HEK293T (cell line): ENCODE measurements at places on chromosomes 5 and 9.

GRCh38 chr5:160470437-160471361, 49.0 kb downstream of the PTTG1 start:
- DNase-seq = no peak

GRCh38 chr5:14373685-14374084, 207.9 kb upstream of the OTULINL start:
- no peak for DNase-seq

- DNase-seq = no peak
Measured at GRCh38 chr9:116504893-116505480, 182.1 kb upstream of the TRIM32 start.

GRCh38 chr5:10988622-10989021, 227.6 kb upstream of the DAP start:
- no peak for DNase-seq

- DNase-seq = no peak
Measured at GRCh38 chr5:179192185-179192890, 132.2 kb downstream of the ZNF354C start.

- no peak for DNase-seq
Measured at GRCh38 chr5:9466697-9467096, 79.2 kb downstream of the SEMA5A start.

DNA sequence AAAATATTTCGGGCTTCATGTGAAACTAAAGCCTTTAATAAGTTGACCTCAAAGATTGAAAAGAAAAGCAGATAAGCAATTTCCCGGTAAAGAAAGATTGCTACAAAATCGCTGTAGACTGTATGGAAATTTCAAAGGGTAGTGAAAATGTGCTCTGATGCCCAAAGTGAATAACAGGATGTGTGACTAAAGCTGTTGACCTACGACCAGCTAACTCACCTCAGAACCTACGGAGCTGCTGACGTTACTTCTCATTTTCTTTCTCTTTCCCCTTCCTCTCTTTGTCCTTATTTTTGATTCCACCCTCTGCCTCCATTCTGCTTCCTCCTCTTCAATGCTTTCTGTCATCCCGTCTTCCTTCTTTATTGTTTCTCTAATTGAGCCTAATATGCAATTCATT, 103.2 kb downstream of the PDE4D start:
- DNase-seq = no peak

GRCh38 chr5:6195711-6196358, 182.5 kb downstream of the MED10 start:
- DNase-seq = no peak

DNA sequence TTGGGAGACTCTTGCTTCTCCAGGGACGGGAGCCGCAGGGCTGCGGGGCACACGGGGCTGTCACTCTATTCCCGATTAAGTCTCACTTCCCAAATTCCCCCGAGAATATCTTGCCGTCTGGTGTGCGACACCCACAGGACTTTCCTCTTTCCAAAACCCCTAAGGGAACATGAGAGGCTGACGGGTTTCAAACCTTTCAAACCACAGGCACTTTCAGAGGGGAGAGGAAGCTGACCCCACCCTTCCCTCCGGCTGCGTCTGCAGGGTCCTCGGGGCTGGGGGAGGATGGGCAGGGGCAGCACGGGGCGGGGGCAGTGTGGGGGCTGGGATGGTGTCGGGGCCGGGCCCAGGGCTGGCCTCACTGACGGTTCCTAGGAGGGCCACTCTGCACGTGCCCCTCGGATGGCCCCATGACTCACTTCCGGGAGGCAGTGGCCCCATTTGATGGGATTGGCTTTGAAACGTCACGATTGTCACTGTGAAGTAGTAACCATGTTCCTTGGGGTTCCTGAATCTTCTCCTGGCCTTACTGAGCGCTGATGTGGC, 38.2 kb downstream of the SLC9A3 start:
- no peak for DNase-seq

GRCh38 chr5:131274326-131275063, 10.6 kb downstream of the CDC42SE2 start:
- no peak for DNase-seq

- DNase-seq = no peak
Measured at GRCh38 chr9:38008168-38009034, 60.6 kb downstream of the SHB start.

DNA sequence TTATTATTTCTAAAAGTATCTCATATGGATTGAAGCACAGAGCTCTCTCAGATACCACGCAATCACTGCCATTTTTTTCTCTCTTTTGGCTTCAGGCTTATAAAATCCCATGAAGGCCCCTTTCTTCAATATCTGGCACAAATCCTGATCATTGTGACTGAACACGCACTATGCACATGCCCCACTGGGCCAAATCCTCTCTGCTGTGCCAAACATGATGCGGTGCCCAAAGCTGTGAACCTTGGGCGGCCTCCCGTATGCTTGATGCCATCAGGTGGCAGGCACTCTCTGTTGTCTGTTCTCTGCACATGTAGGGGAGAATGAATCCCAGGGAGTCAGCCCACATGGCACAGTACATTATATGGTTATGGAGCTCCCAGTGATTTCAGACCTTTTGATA, 375.0 kb upstream of the RGMB start:
- no peak for DNase-seq
